ENCODE measurements at places on chromosomes 7 and 10.

- no peak for DNase-seq
These were observed 153.0 kb upstream of the PRPS1L1 start for GRCh38 chr7:18180685-18181084.

DNA sequence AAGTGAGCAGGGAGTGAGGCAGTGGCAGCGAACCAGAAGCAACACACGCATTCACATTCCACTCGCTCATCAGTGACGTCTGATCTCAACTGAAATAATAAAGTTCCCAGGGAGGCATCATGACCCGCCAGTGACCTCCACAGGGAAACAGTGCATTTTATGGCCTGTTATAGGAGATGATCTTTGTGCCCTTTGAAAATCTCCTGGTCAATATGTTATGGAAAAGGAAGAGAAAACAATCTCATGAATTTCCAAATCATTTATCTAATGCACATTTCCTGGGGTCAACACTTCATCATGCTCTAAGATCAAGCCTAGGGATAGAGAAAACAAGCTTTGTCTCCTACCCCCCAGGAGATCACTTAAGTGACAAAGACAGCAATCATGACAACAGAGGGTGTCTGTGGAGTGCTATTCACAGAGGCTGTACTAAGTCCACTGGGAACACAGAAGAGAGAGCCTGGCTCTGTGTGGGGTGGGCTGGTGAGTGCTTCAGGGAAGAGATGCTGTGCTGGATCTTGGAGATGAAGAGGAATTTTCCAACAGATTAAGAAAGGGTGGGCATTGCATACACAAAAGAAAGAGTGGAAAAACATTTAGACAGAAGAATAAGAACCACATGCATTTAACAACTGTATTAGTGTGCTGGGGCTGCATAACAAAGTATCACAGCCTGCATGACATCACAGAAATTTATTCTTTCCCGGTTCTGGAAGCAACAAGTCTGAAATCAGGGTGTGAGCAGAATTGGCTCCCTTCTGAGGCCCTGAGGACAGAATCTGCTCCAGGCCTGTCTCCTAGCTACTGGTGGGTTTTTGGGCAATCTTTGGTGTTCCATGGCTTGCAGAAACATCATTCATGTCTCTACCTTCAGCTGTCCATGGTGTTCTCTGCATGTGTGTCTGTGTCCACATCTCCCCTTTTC, 613.9 kb upstream of the IGFBP3 start:
- no peak for DNase-seq

DNA sequence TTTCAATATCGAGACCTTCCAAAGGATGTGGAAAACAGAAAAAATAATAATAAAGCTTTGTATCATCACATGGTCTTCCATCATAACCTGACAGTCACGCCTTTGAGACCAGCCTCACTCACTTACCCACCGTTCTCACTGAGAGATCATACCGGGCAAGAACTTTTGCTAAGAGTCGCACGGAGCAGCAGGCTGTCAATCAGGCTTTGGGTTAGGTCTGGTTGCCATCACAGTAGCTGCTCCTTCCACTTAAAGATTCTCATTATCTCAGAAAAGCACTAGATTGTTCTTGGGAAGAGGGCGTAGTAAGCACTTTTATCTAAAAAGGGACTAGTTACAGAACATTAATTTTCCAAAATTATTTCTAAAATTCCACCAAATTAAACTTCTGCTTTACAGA, 2.0 kb downstream of the RELN start:
- DNase-seq: no peak

GRCh38 chr10:21720090-21720489, 186.1 kb downstream of the MLLT10 start:
- no peak for DNase-seq

DNA sequence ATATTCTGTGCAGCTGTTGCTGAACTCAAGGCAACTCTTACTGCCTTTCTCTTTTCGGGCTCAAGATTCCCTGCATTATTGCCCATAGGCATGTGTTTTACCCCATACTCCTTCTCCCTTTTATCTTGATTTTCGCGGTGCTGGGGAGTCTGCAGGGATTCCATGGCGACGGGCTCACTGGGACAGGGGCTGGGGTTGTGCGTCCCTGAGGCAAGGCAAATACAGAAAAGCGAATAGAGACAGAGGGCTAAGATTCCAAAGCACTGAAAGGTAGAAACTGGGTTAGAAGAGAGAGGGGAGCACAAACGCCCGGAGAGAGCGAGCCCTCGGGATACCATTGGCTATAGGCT, 519 bp upstream of the RPP38 start:
- DNase-seq: no peak

DNA sequence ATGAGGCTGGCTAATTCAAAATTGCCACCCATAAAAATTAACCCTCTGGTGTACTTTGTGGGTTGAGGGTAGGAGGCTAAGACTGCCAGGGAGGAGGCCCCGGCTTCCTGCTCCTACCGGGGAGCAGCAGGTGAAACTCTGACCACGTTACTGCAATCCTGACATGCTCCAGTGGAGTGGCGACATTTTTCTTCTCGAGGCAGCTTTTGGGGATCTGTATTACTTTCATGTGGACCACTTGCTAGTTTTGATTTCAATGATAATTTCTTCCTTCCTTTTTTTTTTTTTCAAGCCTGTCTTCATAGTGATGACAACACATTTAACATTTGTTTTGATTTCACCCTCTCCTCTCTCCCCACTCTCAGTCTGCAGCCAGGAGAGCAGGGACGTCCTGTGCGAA, 14.6 kb downstream of the GATA3 start:
- DNase-seq: no peak

- DNase-seq: no peak
These were observed 135.8 kb downstream of the KCNMA1 start for GRCh38 chr10:77501846-77502261.

DNA sequence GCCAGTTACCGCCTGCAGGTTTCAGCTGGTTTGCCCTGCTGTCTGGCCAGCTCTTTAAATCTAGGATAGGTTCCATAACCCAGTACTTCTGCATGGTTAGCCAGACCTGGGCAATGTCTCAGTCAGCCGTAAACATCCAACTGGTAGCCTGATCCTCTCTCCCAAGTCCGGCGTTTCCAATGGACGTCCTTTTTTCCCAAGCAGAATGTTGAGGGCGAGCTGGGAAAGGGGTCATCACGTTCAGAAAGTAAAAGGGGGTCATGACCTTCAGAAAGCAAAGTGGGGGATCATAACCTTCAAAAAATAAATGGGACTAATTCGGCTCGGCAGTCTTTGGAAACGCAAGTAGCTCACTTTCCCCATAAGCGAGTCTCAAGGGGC, 430 bp downstream of the PON3 start:
- DNase-seq: no peak

- DNase-seq: no peak
These were observed 44.3 kb upstream of the MSMB start for GRCh38 chr10:46090258-46090812.

DNA sequence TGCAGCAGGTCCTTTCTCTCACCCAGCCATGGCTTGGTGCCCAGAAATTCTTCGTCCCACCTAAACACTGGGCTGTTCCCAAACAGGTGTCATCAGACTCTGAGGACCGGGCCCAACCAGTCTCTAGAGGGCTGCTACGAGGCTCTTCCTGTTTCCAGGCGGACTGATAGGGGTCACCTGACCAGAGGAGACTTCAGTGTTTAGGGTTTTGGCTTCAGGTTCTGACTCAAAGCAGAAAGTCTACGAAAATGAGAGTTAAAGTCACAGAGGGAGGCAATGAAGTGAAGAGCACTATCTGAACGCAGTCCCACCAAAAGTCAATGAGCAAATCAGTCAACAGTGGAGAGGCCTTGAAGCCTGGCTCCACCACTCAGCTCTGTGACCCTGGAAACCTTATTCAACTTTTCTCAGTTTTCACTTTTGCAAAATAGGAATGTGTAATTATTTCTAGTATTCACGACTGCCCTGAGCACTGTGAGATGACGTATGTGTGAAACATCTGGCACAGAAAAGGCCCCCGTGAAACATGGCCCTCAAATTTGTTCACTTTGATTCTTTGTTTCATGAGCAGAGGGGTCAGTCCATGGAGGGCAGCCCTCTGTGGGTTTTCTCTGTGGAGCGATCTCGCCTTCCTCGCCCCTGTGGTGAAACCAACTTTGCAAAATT, 189.9 kb upstream of the PDE1C start:
- no peak for DNase-seq

DNA sequence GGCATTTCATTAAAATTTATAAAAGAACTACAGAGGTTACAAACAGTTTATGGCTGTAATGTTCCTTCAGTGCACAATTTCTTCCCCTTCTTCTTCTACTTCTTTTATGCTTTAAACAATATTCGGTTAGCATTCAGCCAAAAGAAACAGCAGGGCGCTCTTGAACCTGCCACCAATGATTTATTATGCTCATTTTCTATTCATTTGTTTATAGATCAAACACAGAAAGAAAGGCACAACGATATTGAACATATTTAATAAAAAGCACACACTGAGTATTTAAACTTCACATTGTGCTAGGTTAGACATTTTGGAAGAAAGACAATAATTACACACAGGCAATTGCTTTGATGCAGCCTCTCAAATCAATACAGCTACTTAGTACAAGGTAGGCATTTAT, 1025.8 kb upstream of the LRRN3 start:
- DNase-seq: no peak
